Activated CD8-positive, alpha-beta memory T cell treated with anti-CD3 and anti-CD28 coated beads for 1 hour (primary cell): ENCODE measurements at places on chromosomes 1 and 21.

DNA sequence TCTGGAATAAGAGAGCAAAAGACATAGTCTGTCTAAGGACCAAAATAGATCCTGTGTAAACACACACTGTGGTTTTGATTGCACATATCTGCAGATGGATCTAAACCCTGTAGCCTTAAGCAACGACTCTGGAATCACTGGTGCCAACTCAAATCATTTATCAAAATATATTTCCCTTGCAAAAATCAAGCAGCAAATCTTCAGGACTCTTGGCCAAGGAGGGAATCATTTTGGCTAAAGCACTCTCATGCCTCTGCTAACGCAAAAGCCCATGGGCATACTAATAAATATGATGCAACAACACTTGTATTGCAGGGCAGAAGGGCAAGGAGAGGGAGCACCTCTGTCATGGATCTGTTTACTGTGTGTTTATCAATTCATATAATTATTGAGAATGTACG is 155.4 kb upstream of the DUSP10 start:
- DNase-seq: no peak

DNA sequence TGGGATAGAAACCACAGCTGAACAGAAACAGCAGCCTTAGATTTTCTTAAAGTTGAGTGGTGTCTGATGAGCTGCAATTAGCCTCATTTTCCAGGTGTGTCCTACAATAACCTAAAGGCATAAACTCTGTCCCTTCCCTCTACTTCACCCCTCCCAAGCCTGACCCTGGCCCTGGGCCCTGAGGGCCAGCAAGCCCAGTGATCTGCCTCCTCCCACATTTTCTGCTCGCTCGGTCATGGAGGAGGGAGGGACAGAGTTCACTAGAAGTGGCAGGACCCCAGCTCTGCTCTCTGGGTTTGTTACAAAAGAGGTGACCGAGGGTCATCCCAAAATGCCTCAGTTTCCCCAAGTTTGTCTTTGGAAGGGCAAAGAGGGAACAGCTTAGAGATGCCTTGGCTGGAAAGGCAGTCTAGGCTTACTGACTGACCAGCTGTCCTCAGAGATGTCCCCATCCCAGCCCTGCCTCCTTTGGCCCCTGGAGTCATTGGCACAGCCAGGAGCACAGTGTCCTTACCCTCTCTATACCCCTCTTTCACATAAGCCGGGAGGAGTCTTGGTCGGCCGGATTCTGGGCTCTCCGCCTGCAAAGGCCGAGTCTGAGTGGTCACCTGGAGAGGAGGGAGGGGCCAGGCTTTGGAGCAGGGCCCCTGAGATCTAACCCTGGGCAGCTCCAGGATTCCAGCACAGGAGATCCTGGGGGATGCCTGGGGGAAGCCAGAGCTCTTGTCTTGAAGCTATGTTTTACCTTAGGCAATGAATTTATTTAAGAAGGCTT is 172.7 kb downstream of the PTPRU start:
- no peak for DNase-seq

- DNase-seq: no peak
Measured at GRCh38 chr1:33626801-33627200, 154.4 kb downstream of the ZSCAN20 start.

DNA sequence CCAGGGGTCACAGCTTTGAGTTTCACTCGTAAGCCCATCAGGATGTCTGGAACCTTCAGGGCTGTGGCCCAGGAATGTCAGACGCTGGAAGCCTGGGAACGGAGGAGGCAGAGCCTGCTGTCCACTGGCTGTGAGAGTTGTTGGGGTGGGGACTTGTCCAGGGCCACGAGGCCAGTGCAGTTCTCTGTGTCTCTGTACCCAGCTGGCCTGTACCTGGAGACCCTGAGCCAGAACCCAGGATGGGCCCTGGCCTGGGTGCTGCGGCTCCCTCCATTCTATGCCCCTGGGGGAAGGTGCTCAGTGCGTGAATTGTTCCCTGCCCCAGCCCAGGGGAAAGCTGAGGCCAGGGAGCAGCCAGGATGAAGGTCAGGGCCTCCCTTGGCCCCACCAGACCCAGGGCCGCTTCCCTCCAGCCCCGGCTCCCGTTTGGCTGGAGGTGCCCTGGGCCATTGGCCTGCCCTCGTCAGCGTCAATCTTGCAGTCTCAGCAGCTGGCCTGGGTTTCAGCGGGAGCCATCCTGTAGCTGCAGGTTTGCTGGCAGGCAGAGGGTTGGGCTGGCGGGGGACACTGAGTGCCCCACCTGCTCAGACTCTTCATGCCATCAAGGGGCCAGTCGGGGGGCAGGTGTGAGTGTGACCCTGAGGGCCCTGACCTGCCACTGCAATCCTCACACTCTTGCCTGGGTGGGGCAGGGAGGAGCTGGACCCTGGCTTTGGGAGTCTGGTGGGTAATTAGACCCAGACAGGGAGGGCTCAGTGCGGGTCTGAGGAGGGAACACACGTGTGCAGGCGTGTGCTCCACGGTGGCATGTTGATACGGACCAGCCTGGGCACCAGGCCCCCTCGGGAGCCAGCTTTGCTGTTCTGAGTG is 724 bp upstream of the CALML6 start:
- DNase-seq: no peak

DNA sequence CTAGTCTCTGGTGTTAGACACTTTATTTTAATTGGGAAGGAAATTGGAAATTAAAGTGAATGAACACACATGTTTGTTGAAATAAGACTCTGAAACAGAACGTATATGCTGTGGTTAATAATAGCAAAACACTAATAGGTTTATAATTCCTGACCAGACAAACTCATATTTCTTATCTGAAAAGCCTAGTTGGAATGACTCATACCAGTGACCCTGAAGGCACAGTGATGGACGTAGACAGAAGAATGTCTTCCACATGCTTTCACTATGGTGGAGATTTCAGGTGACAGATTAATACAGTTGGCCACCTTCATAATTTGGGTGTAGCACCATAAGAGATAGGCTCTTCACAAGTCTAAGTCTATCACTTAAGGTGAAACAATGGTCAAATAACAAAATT is 83.0 kb upstream of the COL11A1 start:
- DNase-seq: no peak

DNA sequence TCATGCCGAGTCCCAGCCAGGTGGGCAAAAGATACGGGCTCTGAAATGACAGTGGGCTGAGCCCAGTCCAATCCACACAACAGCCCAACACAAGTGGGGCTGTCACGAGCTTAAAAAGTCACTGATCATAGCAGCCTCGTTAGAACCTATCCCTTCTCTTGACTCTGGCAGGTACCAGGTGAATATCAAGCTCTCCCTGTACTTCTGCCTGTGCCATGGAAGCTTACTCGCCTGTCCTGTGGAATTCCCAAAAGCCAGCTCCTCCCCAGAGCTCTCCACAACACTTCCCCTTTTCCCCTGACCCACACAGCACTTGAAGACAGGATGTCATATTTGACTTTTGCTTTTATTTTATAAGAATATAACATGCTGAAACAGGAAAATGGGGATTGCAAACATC is 5.9 kb downstream of the RGS16 start:
- no peak for DNase-seq

GRCh38 chr1:101363891-101364318 is 127.1 kb downstream of the S1PR1 start:
- DNase-seq: no peak

DNA sequence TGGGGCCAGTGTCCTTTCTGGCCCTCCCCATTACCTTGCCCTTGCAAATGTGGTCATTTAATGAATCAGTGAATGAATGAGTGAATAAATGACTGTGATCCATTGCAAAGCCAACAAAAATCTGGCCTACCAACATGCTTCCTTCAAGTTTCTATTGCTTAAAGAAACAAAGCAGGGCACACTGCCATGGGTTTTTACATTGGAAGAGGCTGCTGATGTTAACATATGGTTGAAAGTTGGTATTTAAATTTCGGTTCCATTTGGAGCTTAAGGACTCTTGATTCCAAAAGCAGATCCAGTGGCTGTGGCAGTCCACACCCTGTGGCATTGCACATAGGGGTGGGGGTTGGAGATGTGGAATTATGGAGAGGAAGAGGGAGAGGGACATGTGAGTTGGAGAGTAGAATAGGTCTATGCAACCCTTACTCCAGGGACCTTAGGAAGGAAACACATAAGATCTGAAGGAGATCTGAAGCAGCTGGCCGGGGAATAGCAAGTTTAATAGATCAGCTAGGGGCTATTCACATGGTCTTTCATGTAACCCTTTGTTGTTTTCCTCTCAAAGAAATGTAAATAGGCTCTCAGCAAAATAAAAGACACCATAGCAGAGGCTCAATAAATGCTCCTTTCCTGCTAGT is 7.2 kb downstream of the ABCA4 start:
- DNase-seq: no peak

DNA sequence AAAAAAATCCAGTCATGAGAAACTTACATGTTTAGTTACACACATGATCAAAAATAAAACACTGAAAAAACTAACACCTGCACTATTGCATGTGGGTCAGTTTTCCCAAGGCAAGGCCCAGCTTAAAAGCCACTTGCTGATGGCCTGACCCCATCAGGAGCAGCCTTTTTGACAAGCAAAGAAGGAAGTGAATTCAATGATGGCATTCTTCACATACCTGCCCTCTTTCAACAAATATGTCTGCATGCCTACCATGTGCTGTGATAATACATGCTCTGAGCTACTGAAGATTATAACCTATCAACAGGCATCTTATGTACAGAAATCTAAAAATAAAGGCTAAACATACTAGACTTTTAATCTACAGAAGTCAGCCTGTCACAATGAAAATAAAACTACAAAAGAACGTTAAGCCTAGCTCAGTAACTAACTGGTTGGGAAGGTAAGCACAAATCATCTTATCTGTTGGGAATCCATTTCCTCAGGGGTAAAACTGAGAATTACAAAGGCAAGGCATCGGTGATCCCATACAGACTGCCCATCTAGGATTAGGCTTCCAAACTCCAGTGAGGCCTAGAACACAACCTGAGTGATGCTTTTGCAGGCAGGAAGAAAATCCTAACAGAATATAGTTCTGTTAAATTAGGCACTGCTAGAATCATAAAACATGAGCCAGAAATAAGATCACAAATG is 14.5 kb downstream of the SORT1 start:
- no peak for DNase-seq

DNA sequence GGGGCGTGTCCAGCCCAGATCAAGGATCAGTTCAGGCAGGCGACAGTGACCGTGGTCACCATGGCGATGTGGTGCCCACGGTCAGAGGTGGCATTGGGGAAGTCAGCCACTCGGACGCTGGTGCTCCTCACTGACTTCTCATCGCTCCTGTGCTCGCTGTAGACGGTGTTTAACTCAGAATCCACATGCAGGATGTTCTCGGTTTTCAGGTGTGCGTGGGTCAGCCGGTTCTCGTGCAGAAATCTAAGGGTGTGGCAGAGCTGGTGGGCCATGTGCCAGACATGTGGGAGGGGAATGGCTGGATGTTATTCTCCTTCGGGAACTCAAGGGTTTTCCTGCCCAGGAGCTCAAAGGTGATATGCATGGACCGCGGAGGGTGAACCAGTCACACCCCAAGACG is 11.7 kb downstream of the OR2AJ1 start:
- no peak for DNase-seq

- DNase-seq: no peak
Measured at GRCh38 chr1:48873944-48874343, 97.3 kb upstream of the BEND5 start.

- DNase-seq: no peak
Measured at GRCh38 chr21:34871026-34871908, 177.8 kb downstream of the RUNX1 start.

GRCh38 chr21:31278511-31279130 is 65.4 kb downstream of the TIAM1 start:
- DNase-seq: no peak

DNA sequence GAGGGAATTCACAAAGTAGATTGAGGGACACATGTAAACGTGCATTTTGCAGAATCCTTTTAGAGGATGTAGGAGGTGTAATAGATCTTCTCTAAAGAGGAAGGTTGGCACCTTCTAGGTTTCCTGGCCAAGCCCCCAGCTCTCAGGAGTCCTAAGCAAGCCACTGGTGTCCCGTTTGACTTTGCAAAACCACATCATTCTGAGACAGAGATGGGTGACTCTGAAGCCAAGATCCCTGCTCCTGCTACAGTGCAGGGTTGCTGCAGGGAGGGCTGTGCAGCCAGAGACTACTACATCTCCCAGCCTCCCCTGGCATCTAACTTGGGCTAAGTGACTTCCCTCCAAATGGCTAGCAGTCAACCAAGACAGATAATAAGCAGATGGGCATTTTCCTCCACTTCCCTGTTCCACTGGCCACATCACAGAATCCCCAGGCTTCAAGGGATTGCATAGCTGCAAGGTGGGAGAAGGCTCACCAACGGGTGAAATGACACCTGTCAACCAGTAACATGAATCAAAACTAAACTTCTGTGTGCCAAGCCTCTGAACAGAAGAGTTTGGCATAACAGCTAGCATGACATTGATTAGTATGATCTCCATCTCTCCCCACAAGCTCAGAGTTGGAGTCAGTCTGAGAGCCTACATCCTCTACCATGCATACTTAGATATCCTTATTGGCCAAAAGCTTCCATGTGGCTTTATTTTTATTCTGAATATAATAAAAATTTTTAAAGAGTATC is 129.6 kb upstream of the COA6 start:
- no peak for DNase-seq

DNA sequence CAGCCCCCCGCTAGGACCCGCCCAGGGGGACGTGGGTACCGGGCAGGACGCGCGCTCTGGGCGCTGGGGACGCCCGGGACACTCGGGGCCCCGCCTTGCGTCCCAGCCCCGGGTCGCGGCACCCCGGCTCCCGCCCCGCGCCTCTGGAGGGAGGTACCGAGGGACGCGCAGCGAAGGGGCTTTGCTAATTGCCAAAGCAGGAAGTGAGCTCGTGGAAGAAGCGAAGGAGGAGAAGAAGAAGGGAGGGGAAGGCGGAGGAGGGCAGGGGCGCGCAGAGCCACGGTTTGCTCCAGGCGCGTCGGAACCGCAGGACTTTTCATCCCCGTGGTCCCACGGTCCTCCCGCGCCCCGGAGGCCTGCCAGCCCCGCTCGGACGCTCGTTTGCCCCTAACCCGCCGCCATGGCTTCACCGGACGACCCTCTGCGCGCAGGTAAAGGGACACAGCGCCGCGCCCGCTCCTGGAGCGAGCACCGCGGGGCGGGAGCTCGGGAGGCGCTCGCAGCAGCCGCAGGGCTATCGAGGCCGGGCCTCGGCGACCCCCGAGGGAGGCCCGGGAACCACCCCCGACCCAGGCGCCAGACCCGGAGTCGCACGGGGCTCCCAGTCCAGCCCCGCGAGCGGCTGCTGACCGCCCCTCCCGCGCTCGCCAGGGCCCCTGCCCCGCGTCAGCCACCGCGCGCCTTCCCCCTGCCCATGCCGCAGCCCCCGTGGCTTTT is 1.3 kb downstream of the EDARADD start:
- DNase-seq: no peak

- DNase-seq: no peak
Measured at GRCh38 chr1:191528275-191528674, 630.0 kb upstream of the RGS18 start.
